ENCODE measurements at places on chromosomes 5 and 9. TPM values are rescaled to one million over a fixed set of nuclear protein-coding genes. Genes with fewer than 3 reads are reported as not detected.

Gene UGT3A1
- not detected for polyA plus RNA-seq

GRCh38 chr5:112419164-112419985 lies at the start of gene EPB41L4A:
EPB41L4A (minus strand) TSS chr5:112419277; CDS start chr5:112419039, 238 bp downstream.
- DNase-seq = peak; percentile 72

Gene PCDHGB3
- 2.0 TPM for polyA plus RNA-seq

GRCh38 chr5:80835128-80835527 lies 125.0 kb upstream of the RASGRF2 start:
- no peak for DNase-seq

Gene CNTNAP3
- polyA plus RNA-seq = 3.6 TPM

Gene PCA3
- 0.41 TPM for polyA plus RNA-seq

DNA sequence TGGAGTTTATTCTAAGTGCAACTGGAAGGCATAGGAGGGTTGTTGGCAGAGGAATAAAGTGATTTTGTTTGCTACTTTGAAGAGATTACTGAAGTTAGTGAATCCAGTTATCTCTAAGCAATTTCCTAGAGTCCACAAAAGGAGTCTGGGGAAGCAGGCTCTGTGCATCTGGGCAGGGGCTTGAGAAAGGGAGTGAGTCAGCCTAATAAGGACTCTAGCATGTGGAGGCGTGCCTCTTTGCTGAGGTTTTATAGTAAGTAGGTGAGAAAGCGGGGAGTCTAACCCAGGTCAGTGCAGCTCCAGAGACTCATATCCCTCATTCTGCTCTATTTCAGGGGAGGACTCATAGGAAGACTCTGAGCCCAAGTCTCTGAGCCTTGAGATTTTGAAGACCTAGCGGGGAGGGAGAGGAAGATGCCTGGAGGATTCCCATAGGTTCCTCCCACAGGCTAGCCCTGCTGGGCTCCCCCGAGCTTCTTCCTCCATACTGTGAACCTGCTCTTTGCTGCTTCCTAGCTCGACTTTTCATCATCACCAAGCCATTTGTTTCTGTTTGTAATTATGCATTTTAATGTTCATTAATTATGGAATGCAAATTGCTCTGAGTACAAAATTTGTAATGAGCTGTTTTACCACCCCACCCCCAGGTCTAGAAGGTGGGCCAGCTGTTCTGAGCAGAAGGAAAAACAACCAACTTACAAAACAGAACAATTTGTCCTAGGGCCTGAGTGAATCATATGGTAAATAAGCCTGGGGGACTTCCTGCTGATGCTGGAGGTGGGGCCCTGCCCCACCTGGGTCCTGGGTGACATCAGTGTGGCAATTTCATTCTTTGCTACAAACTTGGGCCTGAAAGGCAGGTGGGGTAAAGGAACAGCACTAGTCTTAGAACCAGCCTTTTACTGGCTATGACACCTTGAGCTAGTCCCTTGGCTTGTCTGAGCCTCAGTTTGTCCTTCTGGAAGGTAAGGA lies 150.2 kb downstream of the TRIM32 start:
- DNase-seq = no peak

Gene LTC4S
- polyA plus RNA-seq = 10.5 TPM

DNA sequence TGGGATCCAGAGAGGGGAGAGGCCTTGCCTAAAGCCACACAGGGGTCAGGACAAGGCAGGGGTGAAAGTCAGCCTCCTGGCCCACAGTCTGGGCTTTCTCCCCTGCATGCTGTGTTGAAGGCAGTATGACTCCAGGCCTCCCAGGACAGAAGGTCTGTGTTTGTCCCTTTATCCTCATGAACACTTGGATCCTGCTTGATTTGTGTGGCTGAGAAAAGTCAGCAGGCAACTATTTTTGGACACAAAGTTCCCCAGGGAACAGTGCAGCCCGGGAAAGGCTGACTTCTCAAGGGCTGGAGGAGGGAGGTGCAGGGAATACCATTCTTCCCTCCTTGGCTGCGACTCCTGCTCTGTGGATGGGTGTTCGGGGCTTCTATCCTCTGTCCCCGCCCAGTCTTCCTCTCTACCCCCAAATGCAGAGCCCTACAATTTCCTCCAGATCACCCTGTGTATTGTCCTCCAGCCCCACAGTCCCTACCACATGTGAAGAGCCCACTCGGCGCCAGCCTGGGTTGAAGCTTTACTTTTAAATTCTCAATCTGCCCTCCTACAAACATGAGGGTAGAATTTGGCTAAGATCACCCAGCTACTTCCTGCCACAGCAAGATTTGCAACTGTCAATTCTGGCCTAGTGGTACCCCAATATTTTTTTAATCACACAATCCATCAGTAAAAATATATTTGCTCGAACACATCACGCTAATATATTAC lies 4.1 kb downstream of the AKNA start:
- DNase-seq = no peak

DNA sequence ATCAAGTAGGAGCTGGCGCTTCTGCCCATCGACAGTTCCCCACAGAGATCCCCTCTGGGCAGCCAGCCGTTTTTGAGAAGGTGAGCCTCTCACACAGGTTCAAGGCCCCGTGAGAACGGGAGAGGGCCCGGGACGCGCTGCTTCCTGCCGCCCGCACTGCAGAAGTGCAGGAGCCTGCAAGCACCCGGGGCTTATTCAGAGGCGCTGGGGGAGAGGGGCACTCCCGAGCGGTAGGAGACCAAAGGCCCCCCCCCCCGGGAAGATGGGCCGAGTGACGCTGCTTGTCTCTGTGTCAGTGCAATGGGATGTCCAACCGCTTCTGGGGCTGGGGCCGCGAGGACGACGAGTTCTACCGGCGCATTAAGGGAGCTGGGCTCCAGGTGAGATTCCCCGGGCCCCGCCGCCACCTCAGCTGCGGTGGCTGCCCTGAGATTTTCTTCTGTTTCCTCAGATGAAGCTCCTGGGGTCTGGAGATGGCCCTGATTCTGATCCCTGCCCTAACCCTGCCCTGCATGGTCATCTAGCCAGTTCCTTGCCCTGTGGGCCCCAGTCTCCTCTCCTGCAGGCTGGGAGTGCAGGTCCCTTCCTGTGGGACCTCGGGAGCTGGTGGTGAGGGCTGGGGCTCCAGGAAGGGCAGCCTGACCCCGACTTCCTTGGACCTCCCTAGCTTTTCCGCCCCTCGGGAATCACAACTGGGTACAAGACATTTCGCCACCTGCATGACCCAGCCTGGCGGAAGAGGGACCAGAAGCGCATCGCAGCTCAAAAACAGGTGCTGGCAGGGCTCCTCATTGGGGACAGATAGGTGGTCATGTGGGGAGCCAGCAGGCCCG lies 8.5 kb downstream of the B4GALT7 start:
- no peak for DNase-seq

DNA sequence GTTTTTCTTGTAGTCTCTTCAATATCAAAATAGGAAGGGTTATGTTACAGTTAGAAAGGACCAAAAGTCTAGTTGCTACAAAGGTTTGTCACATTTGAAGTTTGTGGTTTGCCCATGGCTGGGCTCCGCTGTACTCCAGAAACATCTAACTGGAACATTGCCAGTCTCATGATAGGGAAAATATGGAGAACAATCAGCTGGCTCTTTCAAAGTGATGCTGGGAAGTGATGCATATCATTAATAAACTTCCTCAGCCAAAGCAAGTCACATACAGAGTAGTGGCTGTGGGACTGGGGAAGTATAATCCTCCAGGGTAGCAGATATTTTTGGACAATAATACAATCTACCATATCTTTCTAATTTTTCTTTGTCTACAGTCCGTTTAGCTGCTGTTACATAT lies 8.8 kb downstream of the BTF3 start:
- DNase-seq = no peak

GRCh38 chr9:114082017-114082762 lies 4.1 kb upstream of the AMBP start:
- DNase-seq = peak; percentile 82

- no peak for DNase-seq
These were observed 123.8 kb downstream of the NR3C1 start for GRCh38 chr5:143279698-143280097.

- no peak for DNase-seq
These were observed 48.8 kb upstream of the JAK2 start for GRCh38 chr9:4936277-4936676.

DNA sequence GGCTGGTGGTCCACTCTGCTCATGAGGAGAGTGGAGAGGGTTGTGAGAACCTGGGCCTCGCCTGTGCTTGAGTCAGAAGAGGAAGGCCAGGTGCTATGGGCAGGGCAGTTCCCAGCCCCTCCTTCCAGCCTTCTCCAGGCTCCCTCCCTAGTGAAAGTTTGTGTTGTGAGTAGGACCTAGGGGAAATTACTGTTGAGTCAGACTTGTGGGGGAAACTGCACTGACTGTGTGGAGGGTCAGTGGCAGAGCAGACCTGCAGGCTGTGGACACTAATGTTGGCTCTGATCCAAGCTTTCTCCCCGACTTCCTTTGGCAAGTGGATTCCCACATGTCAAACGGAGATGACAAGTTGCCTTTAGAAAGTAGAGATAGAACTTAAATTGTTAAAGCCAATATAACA lies 102.6 kb downstream of the ARHGAP26 start:
- DNase-seq = no peak

GRCh38 chr5:57302643-57303042 lies 128.8 kb downstream of the GPBP1 start:
- no peak for DNase-seq

DNA sequence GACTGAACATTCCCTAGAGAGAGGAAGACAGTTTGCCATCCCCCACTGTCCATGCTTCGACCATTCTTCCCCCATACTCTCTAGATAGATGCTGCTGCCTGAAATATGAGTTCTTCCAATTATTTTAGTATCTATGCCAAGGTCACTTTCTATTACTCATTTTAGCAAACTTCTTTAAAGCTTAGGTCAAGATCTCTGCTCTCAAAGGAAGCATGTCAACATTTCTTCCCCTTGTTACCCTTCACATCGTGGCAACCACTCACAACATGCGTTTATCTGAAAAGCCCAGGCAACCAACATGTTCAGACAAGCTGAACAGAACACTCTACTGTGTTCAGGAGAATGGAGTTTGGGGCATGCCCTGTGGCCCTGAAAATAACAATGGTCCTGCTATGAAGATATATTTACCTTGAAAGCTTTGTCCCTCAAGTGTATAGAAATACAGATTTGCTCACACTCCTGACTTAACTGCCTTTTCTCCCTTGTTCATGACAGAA lies 138.4 kb upstream of the KIF2A start:
- no peak for DNase-seq
